Heart right ventricle (tissue), 16 donors: ENCODE measurements at places on chromosomes 5 and 9. TPM values are rescaled to one million over a fixed set of nuclear protein-coding genes. Genes with fewer than 3 reads are reported as not detected.

Gene TRIM7
- 9.5 TPM for total RNA-seq

Gene FAT2
- not detected for total RNA-seq

Gene CCDC180
- 3.0 TPM for total RNA-seq

Gene SLC46A2
- 0.42 TPM for total RNA-seq

Gene PRLR
- total RNA-seq = 0.99 TPM

Gene IL13
- not detected for total RNA-seq

- no peaks in the 10 kb centered on the region for H3K27me3 ChIP-seq
- H3K4me1 ChIP-seq = no peaks in the 10 kb centered on the region
- H3K4me3 ChIP-seq = no peak overlapping the region
- DNase-seq = no peak
These were observed 174.3 kb upstream of the RORB start for GRCh38 chr9:74322661-74323314.

- H3K4me1 ChIP-seq = no peaks in the 10 kb centered on the region
- H3K36me3 ChIP-seq = no peaks in the 10 kb centered on the region
- no peaks in the 10 kb centered on the region for H3K27me3 ChIP-seq
- no peak overlapping the region for H3K27ac ChIP-seq
These were observed 260.9 kb upstream of the TUT7 start for GRCh38 chr9:86614871-86615849.

GRCh38 chr5:149544028-149544420, 7.2 kb downstream of the CSNK1A1 start:
- no peaks in the 10 kb centered on the region for H3K27me3 ChIP-seq
- peaks cover 16% of the 10 kb centered on the region for H3K36me3 ChIP-seq
- H3K4me1 ChIP-seq = peaks cover 82% of the 10 kb centered on the region
- peak overlapping the region; percentile 45 for H3K27ac ChIP-seq
- no peak overlapping the region for H3K4me3 ChIP-seq
- no peak for DNase-seq

DNA sequence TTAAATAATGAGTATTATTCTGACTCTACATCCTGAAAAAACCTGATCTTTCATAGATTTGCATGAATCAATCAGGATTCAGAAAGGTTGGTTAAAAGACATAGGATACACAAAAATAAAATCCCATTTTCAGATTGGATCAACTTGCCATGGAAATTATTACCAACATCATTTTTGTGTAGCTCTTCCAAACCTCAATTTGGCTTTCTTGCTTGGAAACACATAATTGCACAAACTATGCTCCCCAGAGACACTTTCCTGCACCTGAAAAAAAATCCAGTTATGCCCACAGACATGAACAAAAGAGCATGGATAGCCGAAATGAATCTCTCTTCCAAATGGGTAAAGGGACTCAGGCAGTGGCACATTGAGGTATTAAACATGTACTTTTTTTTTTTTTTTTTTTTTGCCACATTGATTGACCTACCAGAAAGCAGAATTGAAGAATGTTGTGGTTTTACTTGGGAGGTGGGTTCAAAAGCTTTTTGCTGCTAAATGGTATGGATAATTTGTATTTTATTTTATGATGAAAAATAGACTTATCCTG, 135.4 kb upstream of the FBN2 start:
- no peaks in the 10 kb centered on the region for H3K4me1 ChIP-seq
- H3K4me3 ChIP-seq = no peak overlapping the region
- H3K27ac ChIP-seq = no peak overlapping the region

GRCh38 chr9:89461265-89461664, 36.6 kb downstream of the SEMA4D start:
- H3K4me1 ChIP-seq = no peaks in the 10 kb centered on the region
- H3K36me3 ChIP-seq = no peaks in the 10 kb centered on the region
- H3K27me3 ChIP-seq = no peaks in the 10 kb centered on the region
- no peak for DNase-seq

- H3K4me1 ChIP-seq = no peaks in the 10 kb centered on the region
- H3K36me3 ChIP-seq = no peaks in the 10 kb centered on the region
These were observed 1406.5 kb upstream of the ACO1 start for GRCh38 chr9:30977965-30978364.

DNA sequence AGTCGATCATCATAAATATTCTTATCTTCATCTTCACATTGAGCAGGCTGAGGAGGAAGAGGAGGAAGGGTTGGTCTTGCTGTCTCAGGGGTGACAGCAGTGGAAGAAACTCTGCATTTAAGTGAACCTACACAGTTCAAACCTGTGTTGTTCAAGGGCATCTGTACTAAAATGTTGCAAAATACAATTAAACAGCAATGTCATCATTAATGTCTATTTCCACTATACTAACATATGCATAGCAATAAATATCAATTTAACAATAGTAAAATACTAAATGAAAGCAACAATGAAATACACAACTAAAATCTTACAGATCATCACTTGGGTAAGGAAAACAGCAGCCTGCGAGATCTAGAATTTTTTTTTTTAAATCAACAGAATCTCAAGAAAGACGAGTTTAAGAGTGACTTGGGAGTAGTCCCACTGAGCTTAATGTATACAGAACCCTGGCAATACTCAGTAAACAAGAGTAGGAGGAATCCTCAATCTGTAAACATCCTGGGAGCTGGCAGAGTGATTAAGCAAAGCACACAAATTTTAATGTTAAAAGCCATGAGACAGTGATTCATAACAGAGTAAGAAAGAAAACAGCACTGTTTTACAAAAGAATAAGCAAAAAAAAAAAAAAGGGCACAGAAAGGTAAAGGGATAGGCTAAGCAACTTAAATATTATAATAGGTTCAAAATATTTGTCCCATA, 10.0 kb downstream of the HOMER1 start:
- no peak overlapping the region for H3K4me3 ChIP-seq
- no peak overlapping the region for H3K27ac ChIP-seq
- no peak for DNase-seq
- peaks cover 5% of the 10 kb centered on the region for H3K4me1 ChIP-seq
- H3K27me3 ChIP-seq = no peaks in the 10 kb centered on the region
- no peaks in the 10 kb centered on the region for H3K36me3 ChIP-seq

- H3K4me1 ChIP-seq = no peaks in the 10 kb centered on the region
- H3K4me3 ChIP-seq = no peak overlapping the region
- peaks cover 71% of the 10 kb centered on the region for H3K36me3 ChIP-seq
- no peaks in the 10 kb centered on the region for H3K27me3 ChIP-seq
- no peak for DNase-seq
These were observed 109.2 kb downstream of the DMXL1 start for GRCh38 chr5:119179857-119180641.

DNA sequence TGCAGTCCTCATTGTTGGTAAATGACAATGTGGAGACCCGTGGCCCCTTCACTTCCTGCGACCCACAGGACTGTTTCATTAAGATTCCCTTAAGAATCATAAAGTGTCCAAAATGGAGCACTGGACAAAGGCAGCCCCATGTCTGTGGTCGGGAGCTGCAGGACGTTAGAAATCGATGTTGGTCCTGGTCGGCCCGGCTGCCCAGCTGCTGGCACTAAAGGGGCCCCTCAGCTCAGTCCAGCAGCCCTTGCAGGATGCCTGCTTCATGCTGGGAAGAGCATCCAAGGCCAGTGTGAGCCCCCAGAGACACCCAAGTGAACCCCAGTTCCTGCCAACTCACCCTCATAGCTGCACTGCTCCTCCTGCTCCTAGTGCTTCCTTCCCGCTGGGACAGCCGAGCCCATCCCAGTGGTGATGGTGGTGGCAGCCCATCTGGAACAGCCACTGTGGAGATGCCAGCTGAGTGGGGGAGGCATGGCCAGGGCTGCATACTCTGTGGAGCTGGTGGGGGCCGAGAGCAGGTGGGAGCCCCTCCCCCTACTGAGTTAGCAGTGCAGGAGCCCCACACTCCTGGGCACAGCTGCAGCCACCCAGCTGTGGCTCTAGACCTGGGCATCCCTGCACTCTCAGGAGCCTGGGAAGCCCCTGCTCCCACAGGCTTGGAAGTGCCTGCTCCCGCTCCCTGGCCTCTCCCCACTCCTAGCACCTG, 168.0 kb upstream of the IRX2 start:
- H3K4me1 ChIP-seq = no peaks in the 10 kb centered on the region
- H3K4me3 ChIP-seq = no peak overlapping the region
- no peak for DNase-seq
- no peak overlapping the region for H3K27ac ChIP-seq
- no peaks in the 10 kb centered on the region for H3K27me3 ChIP-seq

DNA sequence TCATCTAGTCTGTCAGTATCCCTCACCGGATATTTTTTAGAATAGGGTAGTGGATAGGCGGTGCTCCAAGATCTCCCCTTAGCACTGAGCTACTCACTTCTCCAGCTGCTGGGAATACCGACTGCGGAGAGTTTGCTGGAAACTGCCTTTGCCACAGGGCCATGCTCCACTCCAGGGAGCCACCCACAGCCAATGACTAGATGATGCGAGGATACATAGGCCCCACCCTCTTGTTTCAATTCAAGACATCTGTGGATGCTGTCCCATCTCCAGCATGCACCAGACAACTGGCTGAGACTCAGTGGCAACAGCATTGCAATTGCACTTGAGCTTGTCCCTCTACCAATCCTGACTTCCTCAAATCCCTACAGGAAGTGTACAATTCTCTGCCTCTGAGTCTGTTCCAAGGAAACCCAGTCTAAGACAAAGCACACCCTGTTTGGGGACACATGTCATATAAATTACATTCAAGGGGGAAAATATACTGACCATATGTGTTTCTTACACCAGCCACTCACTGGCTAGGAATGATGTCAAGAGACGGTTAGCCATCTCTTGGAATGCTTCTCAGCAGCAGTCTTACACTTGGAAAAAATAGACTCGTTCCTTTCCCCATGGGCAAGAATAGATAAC, 312.6 kb upstream of the KIF2A start:
- H3K27ac ChIP-seq = no peak overlapping the region
- H3K36me3 ChIP-seq = no peaks in the 10 kb centered on the region
- peaks cover 7% of the 10 kb centered on the region for H3K27me3 ChIP-seq
- no peaks in the 10 kb centered on the region for H3K4me1 ChIP-seq
- no peak for DNase-seq

- H3K36me3 ChIP-seq = no peaks in the 10 kb centered on the region
- H3K4me3 ChIP-seq = no peak overlapping the region
- H3K27ac ChIP-seq = no peak overlapping the region
- H3K4me1 ChIP-seq = no peaks in the 10 kb centered on the region
- DNase-seq = no peak
- no peaks in the 10 kb centered on the region for H3K27me3 ChIP-seq
These were observed 80.9 kb upstream of the ISL1 start for GRCh38 chr5:51302343-51302742.

DNA sequence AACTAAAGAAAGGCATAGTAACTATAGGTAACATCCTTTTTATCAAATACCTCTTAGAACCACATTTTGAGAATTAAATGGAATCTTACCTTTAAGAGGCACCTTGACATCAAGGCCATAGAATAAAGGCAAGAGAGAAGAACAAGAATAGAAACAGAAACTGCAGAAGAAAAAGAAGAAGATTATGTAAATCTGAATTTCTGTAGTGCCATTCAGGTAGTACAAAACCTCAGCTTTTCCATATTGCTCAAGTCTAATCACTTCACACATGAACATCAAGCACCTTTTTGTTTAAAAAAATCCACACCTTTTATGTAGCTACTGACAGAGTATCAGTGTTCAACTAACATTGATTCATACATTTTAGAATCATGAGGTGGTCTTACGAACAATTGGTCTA, 91.8 kb upstream of the DPYSL3 start:
- H3K4me3 ChIP-seq = no peak overlapping the region
- DNase-seq = no peak
- H3K27ac ChIP-seq = no peak overlapping the region
- no peaks in the 10 kb centered on the region for H3K27me3 ChIP-seq
- H3K36me3 ChIP-seq = no peaks in the 10 kb centered on the region

DNA sequence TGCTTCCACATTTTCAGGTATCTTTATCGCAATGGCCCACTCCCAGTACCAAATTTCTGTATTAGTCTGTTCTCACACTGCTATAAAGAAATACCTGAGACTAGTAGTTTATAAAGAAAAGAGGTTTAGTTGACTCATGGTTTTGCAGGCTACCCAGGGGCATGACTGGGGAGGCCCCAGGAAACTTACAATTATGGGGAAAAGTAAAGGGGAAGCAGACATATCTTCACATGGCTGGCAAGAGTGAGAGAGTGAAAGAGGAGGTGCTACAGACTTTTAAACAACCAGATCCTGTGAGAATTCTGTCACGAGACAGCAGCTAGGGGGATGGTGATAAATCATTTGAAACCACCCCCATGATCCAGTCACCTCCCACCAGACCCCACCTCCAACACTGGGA, 238.2 kb upstream of the DMAC1 start:
- H3K27me3 ChIP-seq = no peaks in the 10 kb centered on the region
- no peaks in the 10 kb centered on the region for H3K36me3 ChIP-seq
- H3K27ac ChIP-seq = no peak overlapping the region
- DNase-seq = no peak
- no peaks in the 10 kb centered on the region for H3K4me1 ChIP-seq

- H3K4me1 ChIP-seq = peaks cover 5% of the 10 kb centered on the region
- DNase-seq = no peak
- H3K36me3 ChIP-seq = no peaks in the 10 kb centered on the region
- peaks cover 98% of the 10 kb centered on the region for H3K27me3 ChIP-seq
- H3K27ac ChIP-seq = no peak overlapping the region
These were observed 5.0 kb downstream of the DMRT3 start for GRCh38 chr9:981491-981898.

DNA sequence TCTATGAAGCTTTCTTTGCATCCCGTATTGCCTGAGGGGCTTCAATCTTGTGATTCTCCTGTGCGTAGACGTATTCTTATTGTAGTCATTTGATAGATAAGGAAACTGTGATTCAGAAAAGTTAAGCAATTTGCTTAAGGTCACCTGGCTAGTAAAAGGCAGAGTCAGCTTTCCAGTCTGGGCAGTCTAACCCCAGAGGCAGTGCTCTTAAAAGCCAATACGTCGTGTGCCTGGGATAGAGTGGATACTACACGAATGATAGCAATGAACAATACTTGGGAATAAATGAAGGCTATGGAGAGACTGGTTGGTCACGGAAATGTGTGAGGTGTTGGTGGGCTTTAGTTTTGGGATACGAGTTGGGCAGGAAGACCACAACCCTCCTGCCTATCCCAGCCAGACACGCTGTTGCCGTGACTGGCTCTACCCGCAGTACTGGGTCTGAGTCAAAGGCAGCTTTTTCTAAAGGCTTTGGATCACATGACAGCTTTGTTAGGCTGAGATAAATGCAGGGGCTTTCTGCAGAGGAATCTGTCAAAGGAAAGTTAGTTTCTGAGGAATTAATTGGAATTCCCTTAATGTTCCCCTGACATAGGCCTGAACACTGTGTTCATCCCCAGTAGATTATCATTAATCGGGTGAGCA, 302.6 kb downstream of the KIF4B start:
- no peak overlapping the region for H3K27ac ChIP-seq
- no peaks in the 10 kb centered on the region for H3K4me1 ChIP-seq
- H3K27me3 ChIP-seq = no peaks in the 10 kb centered on the region
- H3K36me3 ChIP-seq = no peaks in the 10 kb centered on the region
- H3K4me3 ChIP-seq = no peak overlapping the region

- no peak for DNase-seq
- peak overlapping the region; percentile 45 for H3K27ac ChIP-seq
- H3K27me3 ChIP-seq = no peaks in the 10 kb centered on the region
- no peak overlapping the region for H3K4me3 ChIP-seq
- H3K4me1 ChIP-seq = peaks cover 27% of the 10 kb centered on the region
These were observed 105.5 kb downstream of the KLHL3 start for GRCh38 chr5:137630216-137630971.
